Cardiac atrium fibroblast (primary cell): ENCODE measurements at places on chromosomes 2 and 18. TPM values are rescaled to one million over a fixed set of nuclear protein-coding genes. Genes with fewer than 3 reads are reported as not detected.

The RPIA gene
- total RNA-seq, result 3.8 and 3.9 TPM in 2 replicates

The ATG9A gene
- 57.6 and 109 TPM in 2 replicates for total RNA-seq

The KCNF1 gene
- total RNA-seq, result under 0.01 TPM in 1 of 2 replicates, not detected in the other

The C2orf72 gene
- total RNA-seq, result 2.1 and 3.2 TPM in 2 replicates

The DOK1 gene
- 27.6 and 30.6 TPM in 2 replicates for total RNA-seq

The ALK gene
- total RNA-seq, result not detected in 2 replicates

The MBD5 gene
- 19.4 and 35.6 TPM in 2 replicates for total RNA-seq

The DSG4 gene
- not detected in 2 replicates for total RNA-seq

The NEUROD1 gene
- not detected in 2 replicates for total RNA-seq

The SAG gene
- total RNA-seq, result not detected in 2 replicates

The RND3 gene
- total RNA-seq, result 53.6 and 74.5 TPM in 2 replicates

The ELOA2 gene
- total RNA-seq, result not detected in 2 replicates

The GPR55 gene
- not detected in 2 replicates for total RNA-seq

The RIF1 gene
- 15.3 and 17.7 TPM in 2 replicates for total RNA-seq

The TET3 gene
- 3.4 and 3.9 TPM in 2 replicates for total RNA-seq

The AQP12B gene
- not detected in 2 replicates for total RNA-seq

The HMSD gene
- total RNA-seq, result not detected in 2 replicates

The APOB gene
- total RNA-seq, result under 0.01 TPM in 2 replicates
